Psoas muscle (tissue), 8 donors: ENCODE measurements at places on chromosomes 3 and 15. TPM values are rescaled to one million over a fixed set of nuclear protein-coding genes. Genes with fewer than 3 reads are reported as not detected.

LMAN1L gene
- not detected for polyA plus RNA-seq

DNA sequence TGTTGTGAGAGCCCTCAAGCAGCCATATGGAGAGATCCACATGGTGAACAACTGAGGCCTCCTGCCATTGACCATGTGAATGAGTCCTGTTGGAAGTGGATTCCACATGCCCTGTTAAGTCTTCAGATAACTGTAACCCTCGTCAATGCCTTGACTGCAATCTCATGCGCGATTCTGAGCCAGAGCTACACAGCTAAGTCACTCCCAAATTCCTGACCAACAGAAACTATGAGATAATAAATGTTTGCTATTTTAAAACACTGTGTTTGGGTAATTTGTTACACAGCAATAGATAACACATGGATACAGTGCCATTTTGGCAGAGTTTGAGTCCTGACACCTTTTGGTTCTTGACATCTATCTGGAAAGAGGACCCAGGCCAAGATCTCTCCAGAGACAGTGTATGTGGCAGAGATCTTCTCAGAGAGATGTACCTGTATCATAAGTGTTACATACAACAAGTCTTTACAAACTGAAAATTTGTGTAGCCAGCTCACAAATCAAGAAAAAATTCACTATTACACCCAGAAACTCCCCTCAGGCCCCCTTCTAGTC lies 34.5 kb upstream of the BNC1 start:
- DNase-seq = no peak

DNA sequence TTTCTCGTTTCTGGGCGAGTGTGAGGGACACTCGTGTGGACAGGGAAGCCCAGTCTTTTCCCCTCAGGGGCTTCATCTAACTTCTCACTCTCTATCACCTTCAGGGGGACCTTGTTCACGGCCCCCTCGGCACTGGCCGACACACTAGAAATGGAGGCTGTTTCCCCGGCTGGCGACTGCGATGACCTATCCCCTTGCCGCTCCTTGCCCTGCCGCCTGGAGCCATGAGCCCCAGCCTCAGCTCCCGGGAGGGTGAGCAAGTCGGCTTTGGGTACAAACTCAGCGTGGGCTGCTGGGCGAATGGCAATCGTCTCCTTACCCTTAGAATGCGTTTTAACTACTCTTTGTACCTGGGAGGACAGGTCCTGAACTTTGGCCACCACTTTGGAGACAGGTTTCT lies 41.0 kb downstream of the FMN1 start:
- no peak for DNase-seq

- DNase-seq = no peak
These were observed 34.6 kb downstream of the HSPBAP1 start for GRCh38 chr3:122758877-122759560.

DNA sequence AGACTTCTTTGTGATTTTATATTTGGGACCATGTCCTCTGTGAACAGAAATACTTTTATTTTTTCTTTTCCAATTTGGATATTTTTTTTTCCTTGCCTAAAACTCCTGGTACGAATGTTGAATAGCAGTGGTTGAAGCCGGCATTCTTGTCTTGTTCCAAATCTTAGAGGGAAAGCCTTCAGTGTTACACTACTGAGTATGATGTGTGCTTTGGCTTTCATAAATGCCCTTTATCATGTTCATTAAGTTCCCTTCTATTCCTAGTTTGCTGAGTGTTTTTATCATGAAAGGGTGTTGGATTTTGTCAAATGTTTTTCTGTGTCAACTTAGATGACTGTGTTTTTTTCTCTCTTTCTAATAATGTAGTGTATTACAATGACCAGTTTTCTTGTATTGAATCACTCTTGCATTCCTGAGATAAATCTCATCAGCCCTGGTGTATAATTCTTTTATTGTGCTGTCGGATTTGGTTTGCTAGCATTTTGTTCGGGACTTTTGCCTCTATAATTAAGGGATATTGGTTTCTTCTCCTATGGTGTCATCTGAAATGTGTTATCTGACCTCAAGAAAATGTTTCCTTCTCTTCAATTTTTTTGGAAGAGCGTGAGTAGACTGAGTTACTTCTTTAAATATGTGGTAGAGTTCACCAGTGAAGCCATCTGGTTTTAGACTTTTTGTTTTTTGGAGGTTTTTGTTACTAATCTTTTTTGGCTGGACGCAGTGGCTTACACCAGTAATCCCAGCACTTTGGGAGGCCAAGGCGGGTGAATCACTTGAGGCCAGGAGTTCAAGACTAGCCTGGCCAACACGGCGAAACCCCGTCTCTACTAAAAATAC lies 33.3 kb downstream of the MAP1A start:
- no peak for DNase-seq
